GM04503 (cell line): ENCODE measurements at places on chromosomes 4 and X.

DNA sequence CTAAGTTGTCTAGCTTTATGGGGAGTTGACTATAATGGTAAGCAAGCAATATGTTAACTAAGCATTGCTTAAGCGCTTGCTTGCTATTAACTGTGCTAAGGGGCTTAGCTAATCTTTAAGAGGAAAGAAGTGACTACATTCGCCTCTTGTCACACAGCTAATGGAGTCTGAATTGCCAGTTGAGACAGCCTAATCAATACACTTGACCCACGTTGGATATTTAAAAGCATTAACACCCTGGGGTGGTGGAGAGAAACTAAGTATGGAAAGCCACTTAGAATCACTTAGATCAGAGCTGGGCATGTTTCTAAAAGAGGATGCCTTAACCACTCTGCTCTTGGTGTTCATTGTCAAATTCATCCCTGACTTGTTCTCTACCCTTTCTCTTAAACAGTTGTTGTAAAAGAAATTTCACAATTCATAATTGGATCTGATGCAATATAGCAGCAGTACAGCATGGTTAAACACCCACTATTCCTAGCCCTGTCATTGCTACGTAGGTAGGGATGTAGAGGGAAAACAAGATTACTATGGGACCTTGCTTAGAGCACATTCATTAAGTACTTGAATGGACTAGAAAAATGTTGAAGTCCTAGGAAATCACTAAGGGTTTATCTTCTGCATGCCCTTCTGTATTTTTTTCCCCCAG lies 3.5 kb downstream of the ZAR1 start:
- DNase-seq: no peak

GRCh38 chr4:163476761-163477438 lies 3.3 kb upstream of the TKTL2 start:
- no peak for DNase-seq

GRCh38 chr4:137909529-137910309 lies 332.4 kb downstream of the SLC7A11 start:
- DNase-seq: no peak

- DNase-seq: no peak
These were observed at the start of gene STS for GRCh38 chrX:7147413-7147977. Gene STS, plus strand, starts transcription at chrX:7147712. Its CDS starts 105,488 bp downstream, at chrX:7253200.

- DNase-seq: no peak
These were observed 731.3 kb downstream of the DMD start for GRCh38 chrX:32480019-32480418.

DNA sequence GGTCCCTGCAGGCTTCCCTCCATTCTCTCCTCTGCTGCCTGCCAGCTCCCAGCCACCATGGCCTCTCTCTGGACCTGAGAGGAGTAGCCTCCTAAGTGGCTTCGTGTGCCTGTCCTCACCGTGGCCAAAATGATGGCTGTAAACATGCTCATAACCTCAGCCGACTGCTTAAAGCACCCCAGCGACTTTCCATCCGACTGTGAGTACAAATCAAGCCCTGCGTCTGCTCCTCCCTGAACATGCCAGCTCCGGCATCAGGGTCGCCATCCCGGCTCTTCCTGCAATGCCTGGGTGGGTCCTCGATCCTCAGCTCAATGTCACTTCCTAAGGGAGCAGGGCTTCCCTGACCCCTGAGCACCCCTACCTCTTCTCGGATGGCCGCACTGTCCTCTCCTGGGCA lies 3.3 kb upstream of the SORCS2 start:
- no peak for DNase-seq

- DNase-seq: peak; percentile 57
These were observed 68.3 kb upstream of the PGM2 start for GRCh38 chr4:37758226-37758625.

- no peak for DNase-seq
These were observed 20.8 kb upstream of the TMEM128 start for GRCh38 chr4:4268776-4269175.

- peak; percentile 30 for DNase-seq
These were observed 737.1 kb downstream of the FAT4 start for GRCh38 chr4:126051689-126052424.

- no peak for DNase-seq
These were observed 35.2 kb downstream of the SLC10A7 start for GRCh38 chr4:146486565-146486964.

DNA sequence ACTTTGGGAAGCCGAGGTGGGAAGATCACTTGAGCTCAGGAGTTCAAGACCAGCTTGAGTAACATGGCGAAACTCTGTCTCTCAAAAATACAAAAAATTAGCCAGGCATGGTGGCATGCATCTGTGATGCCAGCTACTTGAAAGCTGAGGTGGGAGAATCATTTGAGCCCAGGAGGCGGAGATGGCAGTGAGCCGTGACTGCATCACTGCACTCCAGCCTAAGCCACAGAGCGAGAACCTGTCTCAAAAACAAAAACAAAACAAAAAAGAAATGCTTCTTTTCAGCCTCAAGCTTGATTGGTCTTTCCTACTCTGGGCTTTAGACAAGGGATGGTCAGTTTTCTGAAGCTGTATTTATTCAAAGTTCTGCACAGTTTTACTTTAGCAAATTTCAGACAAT lies 15.8 kb upstream of the DHRSX start:
- DNase-seq: no peak

GRCh38 chr4:187070158-187070557 lies 346.5 kb upstream of the FAT1 start:
- no peak for DNase-seq

- DNase-seq: no peak
These were observed 450.6 kb upstream of the TENM3 start for GRCh38 chr4:181792641-181793040.

GRCh38 chr4:162761965-162762364 lies 404.7 kb downstream of the NAF1 start:
- DNase-seq: no peak
